Brain pericyte (primary cell): ENCODE measurements at places on chromosomes 13 and 19.

DNA sequence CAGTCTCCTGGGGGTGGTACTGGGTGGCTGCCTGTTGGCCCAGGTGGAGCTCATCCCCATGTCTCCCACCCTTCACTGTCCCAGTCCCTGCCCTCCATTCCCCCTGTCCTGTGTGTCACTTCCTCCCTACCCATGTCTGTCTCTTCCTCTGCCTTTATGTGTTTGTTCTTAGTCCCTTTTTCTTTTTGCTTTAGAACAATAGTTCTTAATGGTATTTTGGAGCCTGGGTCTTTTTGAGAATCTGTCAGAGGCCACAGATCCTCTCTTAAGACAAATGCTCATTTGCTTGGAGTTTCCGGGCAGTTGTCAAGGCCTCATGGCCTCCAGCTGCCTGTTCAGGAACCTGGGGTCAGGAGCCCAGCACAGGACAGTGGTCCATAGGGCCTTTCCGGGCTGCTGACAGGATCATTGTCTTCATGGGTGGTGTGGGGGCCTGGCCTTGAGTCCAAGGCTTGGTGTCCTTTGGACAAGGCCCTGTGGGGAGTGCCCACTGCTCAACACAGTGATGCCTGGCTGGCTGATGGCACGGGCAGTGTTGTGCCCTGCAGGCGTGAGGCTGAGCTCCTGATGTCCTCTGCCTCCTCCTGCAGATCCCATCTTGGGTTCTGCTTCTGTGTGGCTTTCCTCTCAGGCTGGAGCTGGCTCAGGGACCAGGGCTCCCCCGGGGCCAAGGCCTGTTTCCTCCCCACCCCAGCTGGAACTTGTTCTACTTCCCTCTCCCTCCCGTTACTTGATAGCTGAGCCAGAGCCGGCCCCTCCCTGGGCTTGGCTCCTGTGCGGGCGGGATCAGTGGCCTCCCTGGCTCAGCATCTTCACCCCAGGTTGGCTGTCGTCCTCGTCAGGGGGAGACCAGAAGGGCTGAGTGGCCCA, 3.5 kb downstream of the EGLN2 start:
- no peak for DNase-seq

GRCh38 chr13:27296496-27296895, 25.9 kb downstream of the RASL11A start:
- DNase-seq = no peak

DNA sequence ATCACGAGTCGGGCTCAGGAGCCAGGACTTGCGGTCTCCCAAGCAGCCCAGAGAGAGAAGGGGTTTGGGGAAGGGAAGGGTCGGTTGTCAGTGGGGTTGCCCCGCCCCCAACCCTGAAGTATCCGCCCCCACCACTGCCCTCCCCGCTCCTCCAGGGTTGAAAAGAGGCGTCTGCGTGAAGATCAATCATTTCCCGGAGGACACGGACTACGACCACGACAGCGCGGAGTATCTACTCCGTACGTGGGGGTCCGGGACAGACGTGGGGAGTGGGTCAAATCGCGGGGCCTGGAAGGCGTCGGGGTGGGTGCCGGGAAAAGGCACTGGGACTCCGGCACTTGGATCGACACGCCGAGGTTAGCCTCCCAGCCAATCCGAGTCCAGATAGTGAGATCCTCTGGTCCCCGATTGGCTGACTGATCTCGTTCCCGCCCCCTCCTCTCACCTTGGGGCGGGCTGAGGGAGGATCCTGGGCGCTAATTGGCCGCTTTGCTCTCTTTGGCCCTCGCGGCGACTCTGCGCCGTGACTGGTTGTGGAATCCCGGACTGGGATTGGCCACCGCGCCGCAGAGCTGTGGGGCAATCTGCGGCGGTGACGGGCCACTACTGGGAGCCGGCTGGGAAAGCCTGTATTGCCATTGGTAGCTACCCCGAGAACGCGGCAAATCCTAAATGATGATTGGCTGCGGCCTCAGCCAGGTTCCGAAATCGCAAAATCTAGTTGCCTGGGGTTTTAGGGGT, 13.3 kb upstream of the CACNG6 start:
- DNase-seq = no peak

DNA sequence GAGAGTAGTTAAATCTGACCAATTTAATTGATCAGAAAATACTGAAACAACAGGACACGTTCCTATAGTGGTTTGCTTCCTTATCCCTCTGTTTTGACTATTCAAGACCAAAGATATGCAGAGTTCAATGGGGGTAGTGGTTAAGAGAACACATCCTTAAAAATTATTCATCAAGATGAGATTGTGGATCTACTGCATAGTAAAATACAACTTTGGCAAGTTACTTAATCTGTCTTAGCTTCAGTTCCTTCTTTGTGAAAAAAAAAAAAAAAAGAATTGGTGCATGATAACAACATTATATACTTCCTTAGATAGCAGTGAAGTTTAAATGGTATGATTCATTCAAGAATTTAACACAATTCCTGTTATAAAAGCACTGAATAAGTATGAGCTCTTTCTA, 552.1 kb downstream of the DCT start:
- no peak for DNase-seq

GRCh38 chr13:20514866-20515265, 10.8 kb downstream of the CRYL1 start:
- no peak for DNase-seq

DNA sequence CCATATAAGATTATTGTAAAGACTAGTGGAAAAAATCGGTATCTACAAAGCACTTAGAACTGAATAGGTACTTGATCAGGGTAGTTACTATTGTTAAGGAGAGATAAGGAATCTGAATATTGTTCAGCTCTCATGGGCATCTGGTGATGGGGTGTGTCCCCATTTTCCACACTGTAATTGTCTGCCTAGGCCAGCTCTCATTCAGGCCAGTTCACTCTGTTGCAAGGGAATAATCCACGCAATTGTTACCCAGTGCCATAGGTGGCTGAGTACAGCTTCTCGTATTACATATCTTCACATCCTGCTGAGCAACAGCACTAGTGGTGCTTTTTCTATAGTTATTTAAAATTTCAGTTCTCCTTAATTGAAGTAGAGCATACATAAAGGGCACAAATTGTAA, 45.6 kb upstream of the C13orf42 start:
- no peak for DNase-seq

- no peak for DNase-seq
Observed at GRCh38 chr13:44243198-44243857, 130.3 kb upstream of the SERP2 start.

- peak; percentile 15 for DNase-seq
Observed at GRCh38 chr13:43977911-43978310, 98.2 kb downstream of the LACC1 start.

- DNase-seq = no peak
Observed at GRCh38 chr19:44731622-44732021, 16.9 kb upstream of the BCL3 start.

DNA sequence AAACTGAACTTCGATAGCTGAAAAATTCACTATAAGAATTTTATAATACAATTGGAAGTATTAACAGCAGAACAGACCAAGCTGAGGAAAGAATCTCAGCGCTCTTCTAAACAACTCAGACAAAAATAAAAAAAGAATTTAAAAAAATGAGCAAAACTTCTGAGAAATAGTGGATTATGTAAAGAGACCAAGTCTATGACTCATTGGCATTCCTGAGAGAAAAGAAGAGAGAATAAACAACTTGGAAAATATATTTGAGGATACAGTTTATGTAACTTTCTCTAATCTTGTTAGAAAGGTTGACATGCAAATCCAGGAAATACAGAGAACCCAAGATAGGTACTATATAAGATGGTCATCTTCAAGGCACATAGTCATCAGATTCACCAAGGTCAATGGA, 25.4 kb downstream of the SLC25A15 start:
- DNase-seq = no peak

DNA sequence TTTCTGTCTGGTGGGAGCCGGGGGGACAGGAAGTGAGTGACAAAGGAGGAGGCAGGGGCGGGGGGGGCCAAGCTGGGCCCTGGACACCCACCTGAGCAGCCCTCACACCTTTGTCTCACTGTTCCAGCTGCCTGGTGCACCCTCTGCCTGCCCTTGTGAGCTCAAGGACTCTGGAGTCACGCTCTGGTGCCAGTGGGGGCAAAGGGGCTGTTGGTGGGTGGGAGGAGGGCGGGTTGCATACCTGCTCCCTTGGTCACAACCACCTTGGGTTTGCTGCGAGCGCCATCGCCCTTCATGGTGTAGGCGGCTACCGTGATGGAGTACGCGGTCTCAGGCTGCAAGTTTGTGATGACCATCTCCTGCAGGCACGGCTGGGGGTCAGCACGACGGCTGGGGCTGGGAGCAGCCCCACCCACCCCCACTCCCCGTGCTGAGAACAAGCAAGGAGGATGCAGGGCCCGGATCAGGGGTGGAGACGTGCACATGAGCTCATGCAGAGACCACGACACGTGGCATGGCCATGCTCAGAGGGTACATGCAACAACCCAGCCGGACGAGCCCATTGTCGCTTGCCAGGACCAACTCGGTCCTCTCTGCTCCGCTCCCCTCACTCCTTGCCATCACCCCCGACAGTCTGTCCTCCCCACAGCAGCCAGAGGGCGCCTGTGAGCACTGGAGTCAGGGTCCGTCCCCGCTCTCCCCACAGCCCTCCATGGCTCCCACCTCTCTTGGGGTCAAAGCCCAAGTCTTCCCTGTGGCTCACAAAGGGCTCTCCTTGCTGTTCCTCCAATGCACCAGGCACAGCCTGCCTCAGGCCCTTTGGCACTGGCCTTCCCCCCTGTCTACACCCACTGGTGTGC, 114.9 kb downstream of the PTPRS start:
- no peak for DNase-seq

DNA sequence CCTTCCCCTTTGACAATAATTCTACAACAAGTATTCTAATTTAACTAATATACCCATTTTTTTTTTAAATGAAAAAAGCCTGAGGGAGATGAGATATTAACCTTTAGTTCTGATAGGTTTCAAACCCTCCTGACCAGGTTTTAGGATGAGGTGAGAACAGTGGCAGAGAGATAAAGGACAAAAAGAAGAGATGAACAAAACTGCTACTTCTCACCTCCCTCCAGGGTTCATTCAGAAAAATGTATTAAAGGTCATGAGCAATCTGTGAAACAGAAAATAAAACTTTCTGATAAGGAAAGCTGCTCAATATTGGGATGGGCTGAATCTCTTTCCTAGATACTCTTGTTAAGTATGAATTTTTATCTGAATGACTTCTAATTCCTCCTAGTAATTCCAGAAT, 24.1 kb downstream of the SERPINE3 start:
- no peak for DNase-seq

GRCh38 chr13:23696610-23697009, 126.4 kb downstream of the TNFRSF19 start:
- DNase-seq = no peak

DNA sequence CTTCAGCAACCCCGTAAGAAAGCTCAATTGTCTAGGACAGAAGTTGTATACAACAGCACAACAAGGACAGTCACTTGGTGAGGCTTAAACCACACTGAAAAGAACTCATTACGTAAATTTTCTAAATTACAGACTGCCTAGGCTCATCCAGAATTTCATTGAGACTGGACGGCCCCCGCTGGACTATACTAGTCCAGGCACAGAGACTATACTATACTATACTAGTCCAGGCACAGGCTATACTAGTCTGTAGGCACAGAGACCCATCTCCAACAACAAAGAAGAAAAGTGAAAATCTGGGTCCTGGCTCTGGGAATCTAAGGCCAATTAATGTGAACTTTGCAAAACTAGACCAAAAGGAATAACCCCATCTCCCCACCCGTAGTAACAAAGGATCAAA, 700 bp downstream of the ZNF816 start:
- no peak for DNase-seq

DNA sequence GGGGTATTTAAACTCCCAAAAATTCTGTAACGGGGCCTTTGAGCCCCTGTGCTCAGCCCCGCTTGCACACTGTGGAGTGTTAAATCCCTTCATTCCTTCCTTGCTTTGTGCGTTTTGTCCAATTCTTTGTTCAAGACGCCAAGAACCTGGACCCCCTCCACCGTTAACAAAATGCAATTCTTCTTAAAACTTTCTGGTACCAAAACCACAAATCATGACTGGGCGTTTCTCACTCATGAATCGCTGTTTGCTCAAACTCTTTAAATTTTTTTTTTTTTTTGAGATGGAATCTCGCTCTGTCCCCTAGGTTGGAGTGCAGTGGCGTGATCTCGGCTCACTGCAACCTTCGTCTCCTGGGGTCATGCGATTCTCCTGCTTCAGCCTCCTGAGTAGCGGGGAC, 881 bp downstream of the ZNF20 start:
- no peak for DNase-seq

- DNase-seq = no peak
Observed at GRCh38 chr19:13887018-13887436, 10.1 kb downstream of the NANOS3 start.
